Neural progenitor cell (in vitro differentiated cells): ENCODE measurements at places on chromosomes 3 and 15. TPM values are rescaled to one million over a fixed set of nuclear protein-coding genes. Genes with fewer than 3 reads are reported as not detected.
A peak's percentile ranks its signal among the peaks of the same experiment; 100 is the strongest.

DNA sequence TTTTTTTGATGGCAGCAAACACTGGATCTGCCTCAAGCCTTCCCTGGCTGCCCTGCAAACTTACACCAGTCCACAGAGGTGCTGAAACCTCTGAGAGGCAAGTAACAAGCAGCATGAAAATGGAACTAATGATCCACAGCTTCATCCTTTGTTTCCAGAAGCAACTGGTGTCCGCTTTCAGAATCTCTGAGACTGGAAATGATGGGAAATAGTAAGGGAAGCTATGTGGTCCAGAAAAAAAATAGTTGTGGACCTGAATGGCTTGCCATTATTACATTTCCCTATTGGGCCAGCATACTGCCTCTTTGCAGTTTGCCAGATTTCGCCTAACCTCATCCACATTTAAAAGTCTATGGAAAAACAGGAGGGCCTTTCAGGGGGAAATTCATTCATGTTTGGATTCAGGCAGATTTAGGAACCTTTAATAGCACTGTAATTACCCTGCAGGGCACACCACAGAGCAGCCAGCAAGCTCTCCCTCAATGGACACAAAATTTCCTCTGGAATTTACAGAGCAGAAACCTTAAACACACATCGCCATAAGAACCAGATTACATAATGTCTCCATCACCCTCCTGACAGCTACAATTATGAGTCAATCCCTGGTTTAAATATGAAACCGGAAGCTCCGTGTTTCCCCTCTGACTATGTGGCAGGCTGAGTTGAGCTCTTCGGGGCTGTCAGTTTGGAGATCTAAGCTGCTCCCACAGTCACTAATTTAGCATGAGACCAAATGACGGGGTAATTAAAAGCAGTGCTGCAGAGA is 134.4 kb downstream of the TMCO5A start:
- peaks cover 17% of the 10 kb centered on the region for H3K27me3 ChIP-seq
- no peaks in the 10 kb centered on the region for H3K36me3 ChIP-seq
- peak overlapping the region; percentile 42 for H3K27ac ChIP-seq
- H3K4me1 ChIP-seq, result peaks cover 61% of the 10 kb centered on the region
- H3K4me3 ChIP-seq, result peak overlapping the region; percentile 24
- DNase-seq, result peak; percentile 36

DNA sequence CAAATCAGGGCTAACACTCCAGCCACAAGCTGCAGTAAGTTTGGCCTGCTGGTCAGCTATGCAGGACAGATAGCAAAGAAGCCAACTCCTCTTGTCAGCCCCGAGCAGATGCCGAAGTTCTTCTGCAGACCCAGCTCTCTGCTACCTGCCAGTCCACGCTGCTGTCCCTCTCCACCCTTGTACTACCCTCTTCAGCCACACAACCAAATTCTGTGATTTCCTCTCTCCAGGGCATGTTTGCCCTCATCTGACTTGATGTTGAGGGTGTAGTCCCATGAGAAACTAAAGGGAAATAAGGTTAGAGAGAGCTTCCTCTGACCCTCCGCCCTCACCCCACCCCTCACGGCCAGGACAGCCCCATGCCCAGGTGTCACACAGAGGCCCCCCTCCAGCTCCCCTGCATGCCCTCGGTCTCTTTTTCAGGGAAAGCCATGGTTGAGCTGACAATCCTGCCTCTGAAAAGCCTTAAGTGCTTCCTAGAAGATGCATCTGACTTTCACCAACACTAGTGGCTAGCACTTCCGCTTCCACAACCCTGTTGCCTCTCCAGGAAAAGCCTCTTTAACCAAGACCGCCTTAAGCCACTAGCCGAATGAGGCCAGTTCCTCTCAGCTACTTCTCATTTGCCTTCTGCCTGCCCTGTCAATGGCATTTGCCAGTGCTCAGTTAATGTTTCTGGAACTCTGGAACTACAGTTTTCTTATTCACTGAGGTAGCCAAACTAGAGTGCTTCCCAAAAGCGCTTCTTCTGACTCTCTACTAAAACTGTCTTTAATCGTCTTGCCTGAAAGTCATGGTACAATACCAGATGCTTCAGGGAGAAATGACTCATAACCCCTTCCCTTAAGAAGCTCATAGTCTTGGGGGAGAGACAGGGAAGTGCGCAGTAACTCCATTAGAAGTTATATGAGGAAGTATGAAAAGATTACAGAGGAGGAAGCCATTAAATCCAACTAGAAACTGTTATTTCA is 300.4 kb upstream of the STT3B start:
- no peaks in the 10 kb centered on the region for H3K36me3 ChIP-seq
- DNase-seq, result no peak
- no peaks in the 10 kb centered on the region for H3K4me1 ChIP-seq
- H3K4me3 ChIP-seq, result no peak overlapping the region
- H3K27ac ChIP-seq, result no peak overlapping the region

GRCh38 chr3:143506190-143506589 is 342.1 kb downstream of the SLC9A9 start:
- H3K36me3 ChIP-seq, result no peaks in the 10 kb centered on the region
- no peak for DNase-seq
- H3K27me3 ChIP-seq, result no peaks in the 10 kb centered on the region
- no peak overlapping the region for H3K4me3 ChIP-seq

DNA sequence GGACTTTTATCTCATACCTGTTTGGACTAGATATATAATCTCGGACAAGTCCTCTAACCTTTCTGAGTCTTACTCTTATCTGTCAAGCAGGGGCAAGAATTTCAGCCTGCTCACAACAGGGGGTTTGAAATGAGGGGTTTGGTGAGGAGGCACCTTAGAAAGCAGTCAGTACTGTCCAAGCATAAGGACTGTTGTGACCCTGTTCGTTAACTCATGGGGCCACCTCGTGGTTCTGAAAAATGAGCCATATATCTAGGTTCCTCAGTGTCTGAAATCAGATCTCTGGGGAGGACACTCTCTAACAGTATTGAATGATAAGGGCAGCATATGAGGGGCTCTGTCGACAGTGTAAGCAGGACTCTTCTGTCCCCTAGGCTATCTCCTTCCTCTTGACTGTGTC is 7.2 kb upstream of the TIMP4 start:
- no peak overlapping the region for H3K27ac ChIP-seq
- H3K27me3 ChIP-seq, result peaks cover 4% of the 10 kb centered on the region
- H3K4me1 ChIP-seq, result no peaks in the 10 kb centered on the region
- no peaks in the 10 kb centered on the region for H3K36me3 ChIP-seq
- no peak for DNase-seq

DNA sequence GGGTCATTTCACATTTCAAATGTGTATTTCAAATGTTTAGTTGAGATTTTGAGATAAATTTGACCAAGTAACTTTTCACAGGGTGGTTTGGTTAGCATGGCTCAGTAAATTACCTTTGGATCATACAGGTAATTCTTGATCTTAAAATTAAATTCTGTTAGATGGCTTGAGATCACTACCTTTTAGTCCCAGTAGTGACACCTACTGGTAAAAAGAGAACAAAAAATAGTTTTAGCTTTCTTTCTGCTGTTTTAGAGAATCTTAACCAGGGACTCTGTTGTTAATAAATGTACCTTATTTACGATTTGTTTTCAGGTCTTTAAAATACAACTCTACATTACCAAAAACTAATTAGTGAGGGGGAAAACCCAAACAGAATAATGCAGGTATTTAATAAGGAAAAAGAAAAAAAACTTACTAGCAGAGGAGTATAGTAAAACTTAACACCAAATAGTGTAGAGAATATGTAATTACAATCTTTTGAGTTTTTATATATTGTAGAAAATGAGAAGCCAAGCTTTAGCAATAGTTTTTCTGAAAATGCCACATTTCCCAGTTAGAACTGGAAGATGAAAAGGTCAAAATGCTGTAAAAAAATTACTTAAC is 620.3 kb upstream of the AGTR1 start:
- H3K27me3 ChIP-seq, result no peaks in the 10 kb centered on the region
- H3K4me3 ChIP-seq, result no peak overlapping the region
- H3K4me1 ChIP-seq, result peaks cover 12% of the 10 kb centered on the region
- no peaks in the 10 kb centered on the region for H3K36me3 ChIP-seq
- no peak overlapping the region for H3K27ac ChIP-seq
- DNase-seq, result peak; percentile 36

DNA sequence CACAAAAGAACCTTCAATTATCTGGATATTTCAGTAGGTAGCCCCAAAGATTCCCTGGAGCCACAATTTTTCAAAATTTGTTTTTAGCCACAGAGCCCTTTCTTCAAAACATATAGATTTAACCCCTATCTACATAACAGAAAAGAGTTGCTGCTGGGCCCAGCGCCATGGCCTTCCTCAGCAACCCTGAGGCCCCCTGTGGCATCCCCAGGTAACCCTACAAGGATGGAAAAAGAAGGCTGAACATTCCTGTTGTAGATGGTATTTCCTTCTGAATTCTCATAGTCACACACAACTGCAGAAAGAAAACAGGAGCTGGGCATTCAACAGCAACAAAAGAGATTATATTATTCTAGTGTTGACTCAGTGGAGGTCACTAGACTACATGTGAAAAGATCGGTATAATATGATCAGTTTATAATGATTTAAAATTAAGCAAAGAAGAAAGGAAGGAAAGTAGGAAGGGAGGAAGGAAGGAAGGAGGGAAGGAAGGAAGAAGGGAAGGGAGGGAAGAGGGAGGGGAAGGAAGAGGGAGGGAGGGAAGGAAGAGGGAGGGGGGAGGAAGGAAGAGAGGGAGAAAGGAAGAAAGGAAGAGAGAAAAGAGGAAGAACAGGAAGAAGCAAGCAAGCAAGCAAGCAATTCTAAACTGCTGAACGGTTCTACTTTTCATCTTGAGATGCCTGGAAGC is 342.5 kb upstream of the NR2F2 start:
- H3K4me3 ChIP-seq, result no peak overlapping the region
- no peak for DNase-seq
- H3K27me3 ChIP-seq, result no peaks in the 10 kb centered on the region

- H3K36me3 ChIP-seq, result no peaks in the 10 kb centered on the region
- H3K4me3 ChIP-seq, result no peak overlapping the region
- H3K4me1 ChIP-seq, result no peaks in the 10 kb centered on the region
- peaks cover 18% of the 10 kb centered on the region for H3K27me3 ChIP-seq
- DNase-seq, result no peak
Measured at GRCh38 chr3:35679409-35680080, 40.2 kb downstream of the ARPP21 start.

DNA sequence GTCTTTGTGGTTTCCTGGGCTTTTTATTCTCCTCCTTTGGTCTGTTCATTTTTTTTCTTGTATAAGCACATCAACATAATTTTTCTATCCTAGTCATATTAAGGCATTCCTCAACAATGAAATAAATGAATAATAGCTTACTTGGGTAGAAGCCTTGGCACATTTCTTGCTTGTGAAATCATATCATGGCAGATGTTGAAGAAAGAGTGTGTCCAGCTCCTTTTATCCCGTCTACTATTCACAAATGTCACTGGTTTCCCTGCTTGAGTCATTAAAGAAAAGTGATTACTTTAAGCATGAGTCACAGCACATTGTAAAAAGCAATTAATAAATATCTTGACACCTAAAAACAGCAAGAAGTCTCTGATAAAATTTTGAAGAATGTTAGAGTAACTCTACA is 42.1 kb downstream of the MINAR1 start:
- no peak overlapping the region for H3K4me3 ChIP-seq
- no peaks in the 10 kb centered on the region for H3K4me1 ChIP-seq
- no peaks in the 10 kb centered on the region for H3K36me3 ChIP-seq
- H3K27ac ChIP-seq, result no peak overlapping the region
- no peak for DNase-seq

The C3orf20 gene
- not detected in 2 replicates for total RNA-seq

The NEK10 gene
- 0.54 and 1.1 TPM in 2 replicates for total RNA-seq

The WDR93 gene
- 0.51 and 0.62 TPM in 2 replicates for total RNA-seq

The AADAC gene
- not detected in 2 replicates for total RNA-seq
